ENCODE measurements at places on chromosomes 4 and X.

DNA sequence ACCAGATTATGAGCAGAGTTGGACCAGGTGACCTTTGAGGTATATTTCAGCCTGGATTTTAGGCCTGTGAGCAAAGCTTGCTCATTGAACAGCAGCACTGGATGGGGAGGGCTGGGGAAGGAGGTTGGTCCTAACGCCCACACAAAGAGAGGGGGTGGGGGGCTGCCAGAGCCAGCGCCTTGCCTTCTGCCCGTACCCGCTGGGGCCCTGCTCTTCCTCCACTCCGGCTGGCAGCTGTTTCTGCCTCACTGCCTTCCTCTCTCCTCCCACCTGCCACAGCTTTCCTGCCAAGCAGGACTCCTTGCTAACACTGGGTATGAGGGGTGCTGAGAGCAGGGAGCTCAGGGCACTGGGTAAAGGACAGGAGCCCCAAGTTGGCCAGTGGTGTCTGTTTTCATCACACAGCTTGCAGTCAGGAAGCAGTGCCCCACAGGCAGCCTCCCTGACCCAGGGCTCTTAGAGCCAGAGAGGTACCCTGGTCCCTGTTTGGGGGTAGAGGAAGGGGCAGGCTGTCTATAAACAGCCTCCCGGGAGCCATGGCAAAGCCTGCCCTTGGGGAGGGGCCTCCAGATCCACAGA, 6.1 kb downstream of the NALF2 start:
- DNase-seq, result no peak

- DNase-seq, result no peak
Observed at GRCh38 chr4:1984406-1985191, 24.2 kb downstream of the NELFA start.

GRCh38 chrX:148728901-148729300, 228.5 kb downstream of the AFF2 start:
- DNase-seq, result no peak

DNA sequence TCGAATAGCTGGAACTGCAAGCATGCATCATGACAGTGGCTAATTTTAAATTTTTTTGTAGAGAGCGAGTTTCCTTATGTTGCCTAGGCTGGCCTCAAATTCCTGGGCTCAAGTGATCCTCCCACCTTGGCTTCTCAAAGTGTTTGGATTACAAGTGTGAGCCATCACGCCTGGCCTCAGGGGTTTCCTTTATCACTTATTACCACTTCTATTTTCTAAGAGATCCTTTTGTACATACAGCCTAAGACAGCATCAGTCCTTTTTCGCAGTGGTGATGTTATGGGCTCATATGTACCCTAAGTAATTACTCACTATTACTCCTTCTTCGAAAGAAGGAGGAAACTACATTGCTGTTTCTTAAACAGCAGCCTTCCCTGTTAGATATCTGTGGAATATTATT, 54.1 kb upstream of the CDKN2AIP start:
- no peak for DNase-seq

DNA sequence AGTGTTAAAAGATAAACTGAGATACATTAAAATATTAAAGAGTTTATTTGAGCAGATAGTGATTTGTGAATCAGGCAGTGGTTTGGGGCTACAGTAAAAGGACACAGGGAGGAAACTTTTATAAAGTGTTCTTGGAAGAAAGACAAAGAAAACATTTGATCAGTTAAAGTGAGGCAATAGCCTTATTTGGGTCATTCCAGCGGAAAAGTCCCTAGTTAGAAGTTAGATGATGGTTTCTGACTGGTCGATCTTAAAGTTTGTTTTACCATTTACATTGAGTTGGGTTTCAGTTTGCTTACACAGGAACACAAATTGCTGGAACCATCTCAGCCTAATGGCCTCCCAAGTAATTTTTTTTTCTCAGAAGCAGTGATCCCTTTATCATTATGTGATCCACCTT, 69.7 kb downstream of the PPP1R2C start:
- no peak for DNase-seq

DNA sequence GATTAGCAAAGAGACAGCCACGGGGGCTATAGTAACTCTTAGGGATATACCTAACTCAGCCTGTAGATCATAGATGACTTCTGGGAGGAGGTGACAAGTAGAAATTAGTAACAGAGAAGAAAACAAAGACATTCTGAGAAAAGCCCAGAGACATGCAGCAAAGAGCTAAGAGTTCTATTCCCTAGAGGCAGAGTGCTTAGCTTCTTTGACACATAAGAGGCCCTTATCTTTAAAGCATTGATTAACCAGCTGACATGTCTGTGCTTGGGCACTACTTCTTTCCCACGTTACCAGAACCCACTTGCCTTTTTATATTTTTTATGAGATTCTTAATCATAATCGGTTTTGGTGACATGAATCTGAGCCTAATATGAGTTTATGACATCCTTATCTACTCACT, 179.5 kb downstream of the GABRB1 start:
- DNase-seq, result no peak

DNA sequence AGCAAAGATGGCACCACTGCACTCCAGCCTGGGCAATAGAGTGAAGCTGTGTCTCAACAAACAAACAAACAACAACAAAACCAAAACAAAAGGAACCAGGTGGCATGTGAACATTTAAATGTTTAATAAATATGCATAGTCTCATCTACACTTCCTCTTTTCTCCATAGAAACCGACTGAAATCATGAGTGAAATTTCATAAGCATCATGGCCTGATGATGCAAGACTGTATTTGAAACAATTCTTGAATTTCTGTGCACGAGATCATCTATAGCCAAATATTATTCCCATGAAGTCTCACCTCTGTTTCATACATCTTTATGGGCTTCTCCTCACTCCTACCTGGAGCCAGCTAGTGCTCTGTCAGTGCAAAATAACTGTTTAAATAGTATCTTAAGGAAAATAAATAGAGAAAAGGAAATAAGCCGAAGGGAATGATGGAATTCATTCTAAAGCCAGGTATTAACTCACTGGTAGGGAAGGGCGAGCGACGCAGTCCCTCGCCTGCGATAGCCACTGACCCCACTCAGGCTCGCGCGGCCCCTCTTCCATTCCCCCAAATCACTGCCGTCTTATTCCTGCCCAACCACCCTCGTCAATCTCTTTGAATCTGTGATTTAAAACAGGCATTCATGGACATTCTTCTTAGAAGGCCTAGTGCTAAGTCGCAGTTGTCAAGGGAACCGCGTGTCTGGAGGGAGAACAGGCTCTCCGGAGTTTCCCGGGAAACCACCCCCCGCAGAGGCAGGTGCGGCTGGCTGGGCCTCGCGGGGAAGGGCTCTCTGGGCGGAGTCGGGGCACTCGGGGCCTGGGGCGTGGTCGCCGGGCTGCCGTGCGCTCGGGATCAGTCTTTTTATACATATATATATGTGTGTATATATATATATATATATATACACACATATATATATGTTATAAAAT, 52.4 kb upstream of the TRIM2 start:
- no peak for DNase-seq

Data from tibial artery (tissue), 4 donors.